ENCODE measurements at places on chromosomes 1 and 21.

DNA sequence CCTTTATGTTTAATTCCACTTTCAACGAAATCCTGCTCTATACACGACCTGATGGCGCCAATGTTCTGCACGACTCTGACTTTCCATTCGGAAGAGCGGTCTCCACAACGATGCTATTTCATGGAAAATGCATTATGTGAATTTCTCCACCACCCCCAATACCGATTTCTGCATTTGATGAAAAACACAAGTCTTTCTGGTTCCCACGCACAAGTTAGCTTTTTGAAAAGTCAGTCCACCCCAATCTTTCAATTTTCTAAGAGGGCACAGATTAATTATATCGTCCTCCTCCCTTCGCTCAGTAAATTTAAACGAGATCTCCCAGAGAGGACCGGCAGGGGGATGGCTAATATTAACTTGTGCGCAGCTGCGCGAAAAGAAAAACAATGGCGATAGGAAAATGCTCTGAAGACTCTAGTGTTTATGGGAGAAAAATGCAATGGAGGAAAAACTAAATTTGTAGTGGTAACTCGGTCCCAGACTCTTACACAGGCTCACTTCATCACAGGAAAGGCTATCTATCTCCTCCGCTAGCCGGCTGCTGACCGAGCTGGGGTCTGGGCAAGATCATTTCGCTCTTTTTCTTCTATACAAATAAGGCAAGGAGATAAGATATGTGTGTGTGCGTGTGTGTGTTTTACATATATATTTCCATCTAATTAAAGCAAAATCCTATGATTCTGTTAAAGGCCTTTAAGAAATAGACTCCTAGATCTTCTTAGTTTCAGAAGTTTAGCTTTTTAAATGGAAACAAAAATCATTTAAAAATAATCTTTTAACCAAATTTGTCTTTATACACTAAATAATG lies 1.2 kb upstream of the LHX8 start:
- no peak for DNase-seq

GRCh38 chr1:61486783-61487536 lies 238.0 kb downstream of the TM2D1 start:
- no peak for DNase-seq

DNA sequence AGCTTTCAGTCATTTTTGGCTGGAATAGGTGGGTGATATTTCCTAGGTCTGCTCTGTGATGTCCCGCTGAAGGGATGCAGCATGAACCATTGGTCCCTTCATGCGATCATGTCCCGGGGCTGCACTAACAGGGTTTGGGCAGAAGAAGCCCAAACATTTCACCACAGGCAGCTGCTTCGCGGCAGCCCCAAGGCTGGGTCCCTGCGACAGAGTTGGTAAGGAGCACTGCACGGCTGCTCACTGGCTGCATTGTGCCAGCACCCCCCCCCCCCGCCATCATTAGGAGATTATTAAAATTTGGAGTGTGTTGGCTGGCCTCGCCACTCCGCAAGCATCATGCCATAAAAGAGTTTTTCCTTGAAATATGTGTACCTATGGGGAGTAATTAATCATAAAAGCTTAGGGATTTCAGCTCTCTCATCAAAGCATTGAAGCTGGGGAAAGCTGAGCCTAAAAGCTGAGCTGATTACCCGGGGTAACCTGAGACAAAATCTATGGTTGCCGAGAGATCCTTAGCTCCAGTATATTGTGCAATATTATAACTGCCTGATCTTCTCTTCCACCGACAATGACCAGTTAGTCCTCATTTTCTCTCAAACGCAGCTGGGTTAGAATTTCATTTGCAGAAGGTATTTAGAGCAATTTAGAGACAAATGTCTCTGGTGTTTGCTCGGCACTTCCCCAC lies 62.5 kb downstream of the PEX14 start:
- no peak for DNase-seq

DNA sequence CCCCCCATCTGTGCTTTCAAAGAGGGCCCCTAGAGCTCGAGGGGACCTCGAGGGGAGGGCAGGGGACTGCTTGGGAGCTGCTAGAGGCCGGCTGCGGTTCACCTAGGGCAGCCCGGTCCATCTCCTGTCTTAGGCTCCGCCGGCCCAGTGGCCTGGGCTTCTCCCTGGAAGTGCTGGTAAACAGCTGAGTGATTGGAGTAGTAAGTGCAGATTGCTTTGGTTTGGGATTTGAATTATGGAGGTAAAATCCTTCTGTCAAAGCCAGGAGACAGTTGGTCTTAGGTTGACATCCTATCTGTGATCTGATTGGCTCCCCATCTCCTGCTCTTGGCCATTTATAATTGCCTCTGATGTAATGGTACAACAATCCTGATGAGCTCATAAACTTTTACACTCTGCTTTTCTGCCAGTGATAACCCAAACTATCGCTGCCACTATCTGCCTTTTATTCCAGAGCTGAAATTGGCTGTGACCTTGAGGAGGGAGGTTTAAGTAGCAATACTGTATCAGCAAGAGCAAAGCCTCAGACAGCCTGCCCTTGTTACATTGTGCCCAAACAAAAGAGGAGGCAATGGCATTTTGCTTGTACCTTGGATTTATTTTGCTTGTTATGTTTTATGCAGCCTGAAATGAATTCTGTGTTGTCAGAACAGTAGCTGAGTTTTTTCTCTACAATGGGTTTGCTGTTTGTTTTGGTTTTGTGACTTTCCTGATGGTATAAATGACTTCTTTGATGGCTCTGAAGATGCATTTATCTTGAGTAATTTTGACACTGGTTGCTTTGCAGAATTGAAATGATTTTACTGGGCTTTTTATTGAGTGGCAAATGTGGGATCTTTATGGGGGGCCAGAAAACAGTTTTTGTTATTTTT lies 2.4 kb downstream of the ARID1A start:
- DNase-seq: no peak

DNA sequence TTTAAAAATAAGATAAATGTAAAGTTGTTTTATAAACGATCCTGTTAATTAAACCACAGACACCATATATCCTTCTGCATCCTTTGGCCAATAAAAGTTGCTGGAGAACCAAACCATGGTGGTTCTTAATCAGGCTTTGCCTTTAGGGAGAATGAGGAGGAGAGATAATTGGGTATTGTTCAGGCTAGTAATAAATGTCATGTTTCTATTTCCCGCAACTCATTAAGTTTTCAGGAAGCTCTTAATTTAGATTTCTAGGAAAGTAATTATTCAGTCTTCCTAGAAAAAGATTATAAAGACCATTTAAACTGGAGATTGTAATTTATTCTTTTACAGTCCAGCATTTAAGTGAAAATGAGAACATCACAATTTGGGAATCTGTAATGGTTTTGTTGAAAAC lies 34.5 kb downstream of the RAB4A start:
- DNase-seq: no peak

DNA sequence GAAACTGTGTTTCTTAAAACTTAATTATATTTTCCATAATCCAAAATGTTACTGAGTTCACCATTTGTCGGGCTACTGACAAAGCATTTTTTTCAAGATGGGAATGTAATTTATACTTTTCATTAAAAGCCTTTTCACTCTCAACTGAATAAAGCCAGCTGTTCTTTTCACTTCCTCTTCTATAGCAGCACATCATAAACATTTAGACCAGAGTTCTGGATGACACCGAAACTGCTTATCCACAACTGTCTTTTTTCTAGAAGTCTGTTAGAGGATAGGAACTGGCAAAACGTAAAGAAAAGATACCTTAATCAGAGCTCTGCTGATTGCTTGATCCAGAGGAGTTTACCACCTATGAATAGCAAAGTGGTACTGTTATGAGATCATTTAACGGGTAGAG lies 594.7 kb downstream of the ADGRL2 start:
- no peak for DNase-seq

- no peak for DNase-seq
Observed at GRCh38 chr1:158527190-158527815, 26.9 kb downstream of the OR6Y1 start.

GRCh38 chr1:2914702-2915101 lies 106.6 kb upstream of the ACTRT2 start:
- DNase-seq: no peak

DNA sequence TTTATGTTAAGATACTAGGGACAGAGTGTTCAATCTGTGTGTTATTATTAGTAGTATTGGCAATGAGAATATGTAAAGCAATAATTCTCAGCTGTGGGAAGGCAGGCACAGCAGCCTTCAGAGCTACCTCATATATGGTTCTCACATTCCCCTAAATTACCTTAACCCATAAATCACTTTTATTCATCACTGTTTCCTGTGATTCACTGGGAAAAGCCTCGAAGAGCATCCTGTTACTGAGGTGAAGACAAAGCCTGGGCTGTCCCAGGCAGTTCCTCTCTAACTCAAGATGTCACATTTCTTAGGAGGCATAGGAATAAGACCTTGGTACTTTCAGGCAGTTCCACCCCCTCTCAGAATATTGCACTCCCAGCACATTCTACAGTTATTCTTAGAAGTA lies 965.7 kb downstream of the NCAM2 start:
- no peak for DNase-seq

- DNase-seq: no peak
Observed at GRCh38 chr21:38042246-38042645, 126.0 kb upstream of the KCNJ6 start.

DNA sequence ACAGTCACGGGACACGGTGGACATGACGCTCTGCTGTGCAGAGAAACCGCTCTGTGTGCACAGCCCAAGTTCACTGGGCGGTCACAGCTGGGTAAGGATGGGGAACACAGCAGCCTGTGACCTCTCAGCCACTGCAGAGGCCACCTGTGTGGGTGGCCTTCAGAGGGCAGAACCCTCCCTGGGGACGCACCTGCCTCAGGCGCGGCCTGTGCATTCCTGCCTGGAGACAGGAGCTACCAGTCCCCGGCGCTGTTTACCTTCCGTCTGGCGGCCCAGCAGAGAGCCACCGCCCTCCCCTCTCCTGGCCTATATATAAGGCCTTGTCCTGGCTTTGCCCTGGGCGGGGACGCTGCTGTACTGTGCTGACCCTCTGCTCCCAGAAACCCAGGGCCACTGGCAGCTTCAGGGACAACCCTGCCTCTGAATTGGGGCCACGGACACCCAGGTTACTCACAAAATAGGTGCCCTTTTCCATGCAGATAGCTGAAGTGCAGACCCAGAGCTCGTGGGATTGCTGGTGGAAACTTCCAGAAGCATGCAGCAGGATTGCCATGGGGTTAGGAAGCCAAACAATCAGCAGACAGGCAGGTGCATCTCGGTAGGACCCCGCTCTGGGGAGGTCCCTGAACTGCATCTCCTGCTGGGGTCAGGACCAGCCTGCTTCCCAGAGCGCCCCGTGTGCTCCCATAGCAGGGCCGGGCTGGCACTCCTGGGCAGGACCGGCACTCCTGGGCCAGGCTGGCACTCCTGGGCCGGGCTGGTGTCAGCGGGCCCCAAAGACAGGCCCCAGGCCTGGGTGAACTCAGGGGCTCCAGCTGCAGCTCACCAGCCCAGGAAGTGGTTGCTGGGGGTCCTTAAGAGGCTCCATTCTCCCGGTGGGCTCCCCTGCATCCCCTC lies 83.6 kb downstream of the SIK1 start:
- DNase-seq: no peak

DNA sequence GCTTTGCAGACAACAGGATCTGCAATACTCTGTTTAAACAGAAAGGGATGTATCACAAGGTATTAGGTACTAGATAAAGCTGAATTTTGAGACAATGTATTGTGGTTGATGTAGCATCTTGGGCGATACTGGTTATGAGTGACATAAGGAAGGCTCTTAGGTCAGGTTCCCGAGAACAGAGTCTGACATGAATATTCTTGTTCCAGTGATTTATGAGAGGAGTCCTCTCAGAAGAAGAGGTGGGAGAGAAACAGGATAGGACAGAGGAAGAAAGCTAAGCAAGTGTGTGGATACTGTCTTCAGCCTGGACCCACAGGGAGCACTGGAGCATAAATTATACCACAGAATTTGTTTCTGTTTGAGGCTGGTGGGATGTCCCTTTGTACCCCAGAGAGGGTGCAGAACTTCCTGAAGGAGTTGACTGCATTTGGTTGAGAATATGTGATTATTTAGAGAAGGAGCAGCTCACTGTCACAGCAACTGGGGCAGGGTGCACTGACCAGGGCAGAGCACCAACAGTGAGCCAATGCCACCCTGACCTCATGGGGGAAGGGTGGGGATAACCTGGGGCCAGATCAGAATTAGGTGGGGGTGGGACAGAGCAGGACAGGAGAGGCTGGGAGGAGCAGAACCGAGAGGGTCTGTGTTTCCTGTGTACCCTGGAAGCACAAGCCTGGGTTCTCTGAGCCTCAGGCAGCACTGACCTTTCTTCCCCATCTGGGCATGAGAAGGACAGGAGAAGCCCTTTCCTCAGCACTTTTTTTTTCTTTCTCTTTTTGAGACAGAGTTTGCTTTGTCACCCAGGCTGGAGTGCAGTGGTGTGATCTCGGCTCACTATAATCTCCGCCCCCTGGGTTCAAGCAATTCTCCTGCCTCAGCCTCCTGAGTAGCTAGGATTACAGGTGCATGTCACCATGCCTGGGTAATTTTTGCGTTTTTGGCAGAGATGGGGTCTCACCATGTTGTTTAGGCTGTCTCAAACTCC lies 36.3 kb upstream of the SLC6A9 start:
- no peak for DNase-seq

- no peak for DNase-seq
Observed at GRCh38 chr1:112396653-112397471, 848 bp downstream of the CTTNBP2NL start.

GRCh38 chr1:5951846-5952410 lies 40.3 kb downstream of the NPHP4 start:
- no peak for DNase-seq

DNA sequence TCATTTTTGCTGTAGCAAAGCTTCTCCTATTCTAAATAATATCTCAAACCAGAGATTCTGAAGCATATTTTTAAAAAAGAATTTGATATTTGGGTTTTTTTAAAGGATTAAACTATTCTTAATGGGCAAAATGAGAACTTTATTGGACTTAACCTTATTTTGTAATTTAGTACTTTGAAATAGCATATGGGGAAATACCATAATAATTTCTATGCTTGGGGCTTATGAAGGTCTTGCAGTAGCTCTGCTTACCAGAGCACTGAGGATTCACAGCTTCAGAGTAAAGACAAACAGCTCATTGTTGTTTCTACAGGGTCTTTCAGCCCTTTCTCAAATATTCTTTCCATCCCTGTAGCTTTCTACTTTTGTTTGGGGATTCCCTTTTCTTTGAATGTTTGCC lies 111.2 kb upstream of the ZNF648 start:
- DNase-seq: no peak

DNA sequence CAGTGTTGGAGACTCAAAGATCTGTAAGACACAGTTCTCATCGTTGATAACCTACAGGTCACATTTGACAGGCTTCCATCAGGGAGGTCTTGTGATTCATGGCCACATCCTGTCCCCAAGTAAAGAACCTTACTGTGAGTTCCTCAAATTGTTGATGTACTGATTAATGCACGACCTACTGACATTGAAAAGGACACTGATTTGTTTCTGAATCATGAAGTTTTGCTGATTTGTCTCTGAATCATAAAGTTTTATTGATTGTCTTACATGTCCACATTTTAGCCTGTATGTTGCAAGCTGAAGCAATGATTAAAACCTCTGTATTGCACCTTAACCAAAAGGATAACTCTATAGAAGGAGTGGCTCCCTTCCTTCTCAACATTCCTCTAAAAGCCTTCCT lies 476.3 kb upstream of the RUNX1 start:
- no peak for DNase-seq

DNA sequence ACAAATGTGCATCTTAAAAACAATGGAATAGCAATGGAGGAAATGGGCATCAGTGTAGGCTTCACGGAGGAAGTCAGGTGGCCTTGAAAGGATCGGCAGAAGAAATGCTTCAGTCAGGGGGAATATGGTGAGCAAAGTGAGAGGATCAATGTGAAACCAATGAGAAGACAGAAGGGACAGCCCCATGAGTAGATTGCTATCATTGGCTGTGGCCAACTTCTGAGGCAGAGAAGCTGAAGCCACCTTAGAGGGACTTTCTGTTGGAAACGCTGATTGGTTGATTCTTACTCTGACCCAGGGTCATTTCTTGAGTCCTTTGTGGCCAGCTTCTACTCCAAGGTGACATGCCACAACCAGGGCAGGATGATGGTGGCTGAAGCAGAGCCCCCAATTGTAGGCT lies 130.7 kb upstream of the ZNF648 start:
- no peak for DNase-seq
